ENCODE measurements at places on chromosomes 6 and 20. TPM values are rescaled to one million over a fixed set of nuclear protein-coding genes. Genes with fewer than 3 reads are reported as not detected.

- H3K36me3 ChIP-seq: no peaks in the 10 kb centered on the region
- H3K4me3 ChIP-seq: no peak overlapping the region
- DNase-seq: no peak
- peaks cover 17% of the 10 kb centered on the region for H3K4me1 ChIP-seq
These were observed 72.4 kb upstream of the TBC1D7 start for GRCh38 chr6:13400772-13401171.

GRCh38 chr6:158452191-158452590 is 107.7 kb upstream of the TMEM181 start:
- peak overlapping the region; percentile 31 for H3K27ac ChIP-seq
- H3K36me3 ChIP-seq: peaks cover 22% of the 10 kb centered on the region
- no peak overlapping the region for H3K4me3 ChIP-seq
- DNase-seq: no peak

DNA sequence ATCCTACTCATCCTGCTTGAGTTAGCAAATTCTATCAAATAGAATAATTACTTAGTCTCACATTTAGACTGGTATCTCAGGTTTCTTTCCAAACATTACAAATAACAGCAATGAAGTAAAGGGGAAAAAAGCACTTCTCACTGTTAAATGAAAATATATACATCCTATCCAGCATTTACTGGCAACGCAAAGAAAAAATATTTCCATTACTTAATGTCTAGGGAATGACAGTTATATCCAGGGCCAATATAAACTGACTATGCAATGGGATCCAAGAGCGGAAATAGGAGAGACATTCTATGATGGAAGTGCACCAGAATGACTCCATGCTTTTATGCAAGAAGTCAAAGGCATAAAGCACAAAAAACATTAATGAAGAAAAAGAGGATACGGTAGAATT is 60.3 kb downstream of the ME1 start:
- no peaks in the 10 kb centered on the region for H3K36me3 ChIP-seq
- no peak overlapping the region for H3K27ac ChIP-seq
- H3K27me3 ChIP-seq: no peaks in the 10 kb centered on the region
- H3K4me1 ChIP-seq: no peaks in the 10 kb centered on the region
- DNase-seq: no peak

DNA sequence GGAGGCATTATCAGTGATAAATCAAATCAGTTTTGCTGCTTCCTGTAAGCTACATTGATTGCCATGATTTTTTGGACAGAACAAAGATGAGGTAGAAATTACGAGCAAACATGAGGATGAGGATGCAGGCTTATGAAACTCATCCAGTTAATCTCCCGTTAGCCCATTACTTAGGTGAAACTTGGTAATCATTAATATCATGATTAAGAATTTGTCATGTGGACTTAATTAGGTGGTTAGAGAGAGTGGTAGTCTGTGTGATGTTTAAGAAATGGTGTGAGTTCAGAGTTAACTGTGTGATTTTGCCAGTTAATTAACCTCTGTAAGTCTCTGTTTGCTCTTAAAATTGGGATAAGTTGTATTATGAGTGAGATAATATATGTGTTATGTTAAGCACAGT is 62.0 kb downstream of the TSPYL4 start:
- no peaks in the 10 kb centered on the region for H3K4me1 ChIP-seq
- H3K4me3 ChIP-seq: no peak overlapping the region
- no peaks in the 10 kb centered on the region for H3K36me3 ChIP-seq

DNA sequence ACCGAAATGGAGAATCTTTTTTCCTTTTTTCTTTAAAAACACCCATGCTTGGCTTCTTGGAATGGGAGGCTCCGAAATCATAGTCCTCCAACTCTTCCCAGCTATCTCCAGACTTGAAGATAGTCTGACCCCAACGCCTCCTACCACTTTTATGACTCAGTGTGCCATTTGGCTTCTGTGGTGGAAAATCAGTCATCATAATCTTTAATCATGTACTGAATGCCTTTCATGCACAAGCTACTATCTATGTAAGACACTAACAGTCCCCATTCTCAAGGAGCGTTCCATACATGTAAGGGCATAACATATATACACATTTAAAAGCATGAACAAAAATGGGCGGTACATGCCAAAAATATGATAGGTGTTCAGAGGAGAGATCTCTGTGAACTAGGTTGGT is 44.1 kb downstream of the TMEM14B start:
- H3K27me3 ChIP-seq: no peaks in the 10 kb centered on the region
- H3K27ac ChIP-seq: no peak overlapping the region
- no peaks in the 10 kb centered on the region for H3K4me1 ChIP-seq
- H3K4me3 ChIP-seq: no peak overlapping the region

- H3K36me3 ChIP-seq: peaks cover 7% of the 10 kb centered on the region
- H3K27ac ChIP-seq: no peak overlapping the region
- H3K4me1 ChIP-seq: peaks cover 4% of the 10 kb centered on the region
- H3K27me3 ChIP-seq: peaks cover 97% of the 10 kb centered on the region
- H3K4me3 ChIP-seq: no peak overlapping the region
These were observed 52.7 kb downstream of the EBF4 start for GRCh38 chr20:2745060-2745910.

- no peak overlapping the region for H3K4me3 ChIP-seq
- no peaks in the 10 kb centered on the region for H3K4me1 ChIP-seq
- no peak for DNase-seq
- no peaks in the 10 kb centered on the region for H3K36me3 ChIP-seq
- H3K27ac ChIP-seq: no peak overlapping the region
These were observed 52.9 kb upstream of the DEFB112 start for GRCh38 chr6:50102676-50103075.

DNA sequence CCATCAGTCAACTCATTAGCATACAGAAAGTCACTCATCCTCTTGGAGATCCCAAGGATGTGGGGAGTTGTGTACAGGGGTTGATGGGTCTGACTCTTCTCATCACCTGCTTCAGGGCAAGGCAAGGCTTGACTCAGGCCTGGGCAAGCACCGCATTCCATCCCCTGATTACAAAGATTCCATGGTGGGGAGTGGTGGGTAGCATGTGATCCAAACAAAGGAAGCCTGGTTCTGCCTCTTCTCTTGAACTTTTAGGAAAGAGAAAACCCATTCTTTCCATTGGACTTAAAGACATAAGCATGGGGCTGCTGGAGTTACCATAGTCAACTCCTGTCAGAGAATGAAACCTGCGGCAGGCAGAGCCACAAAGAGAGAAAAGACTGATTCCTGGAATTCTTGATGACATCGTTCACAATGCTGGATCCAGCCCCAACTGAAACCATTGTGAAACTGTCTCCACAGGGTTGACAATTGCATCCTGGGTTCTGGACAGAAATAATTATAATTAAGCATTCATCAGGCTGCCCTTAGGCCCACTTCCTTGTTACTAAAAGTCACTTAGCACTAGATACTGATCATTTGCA is 235.8 kb upstream of the KCNG1 start:
- peak overlapping the region; percentile 99 for H3K27ac ChIP-seq
- H3K4me3 ChIP-seq: peak overlapping the region; percentile 73
- no peaks in the 10 kb centered on the region for H3K27me3 ChIP-seq
- DNase-seq: no peak
- no peaks in the 10 kb centered on the region for H3K36me3 ChIP-seq

DNA sequence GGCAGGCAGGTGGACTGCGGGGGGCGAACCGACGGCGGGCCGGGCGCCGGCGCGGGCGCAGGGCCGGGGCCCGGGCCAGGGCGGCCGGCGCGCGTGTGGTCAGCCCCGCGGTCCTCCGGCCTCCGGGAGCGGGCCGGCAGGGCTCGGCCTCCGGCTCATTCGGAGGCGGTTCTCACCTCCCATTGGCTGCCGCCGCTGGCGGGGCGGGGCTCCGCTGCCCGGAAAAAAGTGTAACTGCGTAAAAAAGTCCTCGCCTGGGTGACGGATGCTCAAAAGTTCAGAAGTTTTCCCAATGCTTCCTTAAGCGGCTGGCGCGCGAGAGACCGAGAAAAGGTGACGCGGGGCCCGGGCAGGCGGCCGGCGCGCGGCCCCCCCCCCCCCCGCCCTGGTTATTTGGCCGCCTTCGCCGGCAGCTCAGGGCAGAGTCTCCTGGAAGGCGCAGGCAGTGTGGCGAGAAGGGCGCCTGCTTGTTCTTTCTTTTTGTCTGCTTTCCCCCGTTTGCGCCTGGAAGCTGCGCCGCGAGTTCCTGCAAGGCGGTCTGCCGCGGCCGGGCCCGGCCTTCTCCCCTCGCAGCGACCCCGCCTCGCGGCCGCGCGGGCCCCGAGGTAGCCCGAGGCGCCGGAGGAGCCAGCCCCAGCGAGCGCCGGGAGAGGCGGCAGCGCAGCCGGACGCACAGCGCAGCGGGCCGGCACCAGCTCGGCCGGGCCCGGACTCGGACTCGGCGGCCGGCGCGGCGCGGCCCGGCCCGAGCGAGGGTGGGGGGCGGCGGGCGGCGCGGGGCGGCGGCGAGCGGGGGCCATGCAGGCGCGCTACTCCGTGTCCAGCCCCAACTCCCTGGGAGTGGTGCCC is at the start of gene FOXC1:
Gene FOXC1 (plus strand): TSS at position 268 of the 849 bp plus-strand sequence. CDS start 531 bp downstream, at position 799.
- H3K36me3 ChIP-seq: peaks cover 8% of the 10 kb centered on the region
- peak within 1 kb of the TSS; percentile 91 for H3K27ac ChIP-seq
- H3K4me3 ChIP-seq: peak within 1 kb of the TSS; percentile 92
- H3K27me3 ChIP-seq: peaks cover 61% of the 10 kb centered on the region
- H3K4me1 ChIP-seq: peaks cover 34% of the 10 kb centered on the region

DNA sequence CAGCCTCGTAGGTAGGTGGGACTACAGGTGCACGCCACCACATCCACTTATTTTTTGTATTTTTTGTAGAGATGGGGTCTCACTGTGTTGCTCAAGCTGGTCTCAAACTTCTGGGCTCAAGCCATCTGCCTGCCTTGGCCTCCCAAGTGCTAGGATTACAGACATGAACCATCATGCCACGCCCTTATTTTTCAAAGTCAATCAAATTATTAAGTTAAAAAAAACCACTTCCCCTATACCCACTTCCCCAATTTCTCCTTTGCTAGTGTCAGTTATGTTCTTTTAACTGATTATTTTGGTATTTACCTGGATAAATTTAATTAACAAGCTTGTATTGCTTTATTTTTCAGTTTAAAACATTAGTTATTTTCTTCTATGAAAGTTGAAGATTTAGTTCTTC is 49.6 kb downstream of the RIOK1 start:
- H3K27me3 ChIP-seq: no peaks in the 10 kb centered on the region
- DNase-seq: no peak

DNA sequence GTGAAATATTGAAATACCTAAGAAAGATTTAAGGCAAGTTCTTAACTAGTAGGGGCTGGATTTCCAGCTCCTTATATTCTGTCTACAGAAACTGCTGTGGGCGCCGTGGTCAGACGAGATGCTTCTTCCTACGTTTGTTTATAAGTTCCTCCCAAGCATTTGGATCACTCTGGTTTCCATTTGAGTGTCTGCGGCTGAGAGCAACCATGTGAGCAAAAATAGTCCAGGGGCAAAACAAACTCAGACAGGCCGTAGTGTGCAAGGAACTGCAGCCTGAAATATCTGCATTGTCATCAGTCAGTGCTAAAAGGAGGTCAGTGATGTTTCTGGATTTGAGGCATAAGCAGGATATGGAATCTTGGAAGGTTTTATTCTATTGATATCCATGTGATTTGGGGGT is 485.9 kb upstream of the JAG1 start:
- DNase-seq: no peak
- H3K27me3 ChIP-seq: no peaks in the 10 kb centered on the region
- no peak overlapping the region for H3K4me3 ChIP-seq
- H3K27ac ChIP-seq: no peak overlapping the region
- H3K4me1 ChIP-seq: peaks cover 3% of the 10 kb centered on the region

GRCh38 chr6:183668-184067 is 108.6 kb upstream of the DUSP22 start:
- H3K27ac ChIP-seq: no peak overlapping the region
- peaks cover 18% of the 10 kb centered on the region for H3K4me1 ChIP-seq
- no peak overlapping the region for H3K4me3 ChIP-seq
- no peak for DNase-seq
- H3K27me3 ChIP-seq: no peaks in the 10 kb centered on the region
- no peaks in the 10 kb centered on the region for H3K36me3 ChIP-seq

GRCh38 chr20:47764154-47764733 is 21.0 kb downstream of the SULF2 start:
- no peak overlapping the region for H3K4me3 ChIP-seq
- no peak overlapping the region for H3K27ac ChIP-seq
- peaks cover 24% of the 10 kb centered on the region for H3K36me3 ChIP-seq
- no peak for DNase-seq
- H3K27me3 ChIP-seq: peaks cover 3% of the 10 kb centered on the region
- peaks cover 55% of the 10 kb centered on the region for H3K4me1 ChIP-seq

DNA sequence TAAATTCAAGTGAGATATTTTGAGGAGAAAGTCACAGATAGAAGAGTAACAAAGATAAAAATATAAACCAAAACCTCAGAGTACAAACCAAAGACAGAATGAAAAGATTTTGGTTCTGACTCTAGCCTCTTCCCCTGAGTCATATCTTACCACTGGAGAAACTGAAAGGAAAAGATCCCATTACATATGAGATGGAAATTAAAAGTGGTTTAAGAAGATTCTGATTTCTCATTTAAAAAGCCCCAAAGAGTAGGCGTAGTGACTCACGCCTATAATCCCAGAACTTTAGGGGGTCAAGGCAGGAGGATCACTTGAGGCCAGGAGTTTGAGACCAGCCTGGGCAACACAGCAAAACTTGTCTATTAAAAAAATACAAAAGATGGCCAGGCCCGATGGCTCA is 30.6 kb downstream of the SPINT4 start:
- H3K4me1 ChIP-seq: no peaks in the 10 kb centered on the region
- H3K36me3 ChIP-seq: no peaks in the 10 kb centered on the region
- no peak overlapping the region for H3K4me3 ChIP-seq
- no peak for DNase-seq
- H3K27me3 ChIP-seq: peaks cover 10% of the 10 kb centered on the region

DNA sequence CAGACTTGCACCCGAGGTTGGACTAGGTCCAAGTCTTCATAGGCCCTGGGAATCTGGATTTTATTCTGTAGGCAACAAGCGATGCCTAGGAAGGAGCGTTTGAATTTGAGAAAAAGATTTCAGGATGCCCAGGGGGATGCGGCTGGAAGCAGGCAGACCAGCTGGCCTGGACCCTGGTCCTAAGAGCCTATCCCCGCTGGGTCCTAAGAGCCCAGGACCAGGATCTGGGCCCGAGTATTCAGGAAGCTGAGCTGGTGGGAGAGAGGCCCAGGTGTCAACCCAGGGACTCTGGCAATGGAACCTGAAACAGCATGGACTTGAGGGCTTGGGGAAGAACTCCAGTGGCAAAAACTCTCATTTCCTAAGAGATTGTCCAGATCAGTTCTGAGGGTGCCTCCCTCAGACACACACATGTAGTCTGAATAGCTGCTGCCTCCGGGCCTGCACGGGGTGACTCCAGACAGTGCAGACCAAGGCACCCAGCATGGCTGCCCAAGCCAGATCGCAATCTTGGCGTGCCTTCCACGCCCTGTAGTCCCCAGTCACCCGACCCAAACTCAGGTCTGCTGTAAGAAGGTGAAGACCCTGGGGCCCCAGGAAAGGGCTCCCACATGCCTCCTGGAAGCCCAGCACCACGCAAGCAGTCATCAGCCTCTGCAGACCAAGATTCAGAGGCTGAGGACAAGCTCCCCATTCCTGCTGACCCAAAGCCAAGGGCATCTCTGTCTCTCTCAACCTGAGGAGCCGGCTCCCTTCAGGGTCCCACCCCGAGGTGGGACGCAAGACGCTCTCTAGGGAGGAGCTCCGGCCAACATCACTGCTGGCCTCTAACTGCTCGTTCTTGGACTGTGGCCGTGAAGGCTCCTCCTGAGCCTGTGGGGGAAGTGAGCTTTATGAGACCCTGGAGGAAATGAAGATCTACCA is 34.4 kb downstream of the RRBP1 start:
- DNase-seq: no peak
- H3K27me3 ChIP-seq: no peaks in the 10 kb centered on the region
- peaks cover 49% of the 10 kb centered on the region for H3K4me1 ChIP-seq
- H3K4me3 ChIP-seq: no peak overlapping the region
- no peak overlapping the region for H3K27ac ChIP-seq

The CD93 gene
- 0.05 TPM for total RNA-seq

The FOXC1 gene
- total RNA-seq: 20.8 TPM

The HDAC2 gene
- total RNA-seq: 232 TPM

The PRL gene
- total RNA-seq: 0.48 TPM

The SLX4IP gene
- total RNA-seq: 6.6 TPM

Data from type B pancreatic cell (in vitro differentiated cells).